ENCODE measurements at places on chromosomes 7 and 10.

DNA sequence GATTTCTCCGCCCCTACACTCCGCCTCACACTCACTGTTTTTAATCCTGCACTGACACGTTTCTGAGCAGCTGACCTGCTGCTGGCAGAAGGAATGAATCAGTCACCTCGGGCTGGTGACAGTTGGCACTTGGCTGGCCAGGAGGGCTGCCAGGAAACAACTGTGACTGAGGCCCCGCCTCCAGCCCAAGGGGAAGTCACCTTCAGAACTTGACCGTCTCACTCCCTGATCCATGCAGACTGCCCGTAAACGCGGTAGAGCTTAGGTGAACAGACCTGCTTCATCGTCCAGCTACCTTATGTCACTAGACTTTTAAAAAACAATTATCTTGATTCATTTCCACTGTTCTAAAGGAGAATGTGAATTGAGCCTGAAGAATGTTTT, 107.5 kb downstream of the DOCK1 start:
- DNase-seq, result no peak

GRCh38 chr10:71496927-71497762, 100.4 kb downstream of the CDH23 start:
- DNase-seq, result no peak

DNA sequence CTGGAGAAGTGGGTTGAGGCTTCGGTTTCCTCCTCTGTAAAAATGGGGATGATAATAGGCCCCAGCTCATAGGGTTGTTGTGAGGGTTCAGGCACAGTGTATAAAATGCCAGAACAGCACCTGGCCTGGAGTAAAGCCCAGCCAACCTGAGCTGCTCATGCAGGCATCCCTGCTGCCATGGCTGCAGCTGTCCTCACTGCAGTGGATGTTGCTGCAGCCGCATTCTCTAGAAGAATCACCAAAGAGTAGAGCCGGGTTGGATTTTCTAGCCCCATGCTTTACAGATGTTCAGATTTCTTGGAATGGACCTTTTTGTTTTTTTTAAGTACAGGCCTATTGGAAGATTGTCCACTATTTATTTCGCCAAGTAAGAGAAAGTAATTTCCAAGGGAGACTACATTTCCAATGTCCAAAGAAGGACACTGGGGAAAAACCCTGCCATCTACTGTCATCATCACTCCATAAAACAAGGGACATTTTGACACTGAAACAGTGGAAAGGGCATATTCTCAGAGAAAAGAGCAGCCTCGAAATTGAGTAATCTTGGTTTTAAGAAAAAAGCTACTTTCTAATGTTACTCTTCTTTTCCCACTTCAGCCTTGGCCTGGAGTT, 147.5 kb upstream of the TCF7L2 start:
- DNase-seq, result no peak

DNA sequence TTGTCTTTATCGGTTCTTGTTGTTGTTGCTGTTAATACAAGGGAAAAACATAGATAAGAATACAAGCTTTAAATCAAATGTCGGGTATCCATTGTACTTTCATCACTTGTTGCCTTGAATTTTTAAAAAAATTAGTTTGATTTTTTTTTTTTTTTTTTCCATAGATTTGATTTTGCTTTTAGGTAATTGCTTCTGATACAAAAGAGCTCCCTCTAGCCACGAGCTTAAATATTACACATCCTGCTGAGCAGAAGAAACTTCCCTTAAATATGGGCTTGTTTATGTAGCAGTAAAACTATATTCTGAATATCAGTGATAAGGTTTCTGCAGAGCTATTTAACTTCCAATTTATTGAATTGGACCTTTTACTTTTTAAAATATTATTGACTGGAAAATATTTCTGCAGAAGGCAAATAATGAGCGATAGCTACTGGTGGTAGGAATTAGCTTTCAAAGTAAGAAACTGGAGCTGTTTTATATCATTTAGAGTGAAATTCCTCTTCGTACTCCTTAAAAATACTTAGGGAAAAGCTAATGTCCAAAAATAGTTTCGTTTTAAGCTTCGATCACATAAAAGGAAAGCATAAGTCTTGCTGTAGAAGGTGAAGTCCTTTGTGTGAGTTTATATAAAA, 216.9 kb downstream of the POLR1F start:
- DNase-seq, result no peak

DNA sequence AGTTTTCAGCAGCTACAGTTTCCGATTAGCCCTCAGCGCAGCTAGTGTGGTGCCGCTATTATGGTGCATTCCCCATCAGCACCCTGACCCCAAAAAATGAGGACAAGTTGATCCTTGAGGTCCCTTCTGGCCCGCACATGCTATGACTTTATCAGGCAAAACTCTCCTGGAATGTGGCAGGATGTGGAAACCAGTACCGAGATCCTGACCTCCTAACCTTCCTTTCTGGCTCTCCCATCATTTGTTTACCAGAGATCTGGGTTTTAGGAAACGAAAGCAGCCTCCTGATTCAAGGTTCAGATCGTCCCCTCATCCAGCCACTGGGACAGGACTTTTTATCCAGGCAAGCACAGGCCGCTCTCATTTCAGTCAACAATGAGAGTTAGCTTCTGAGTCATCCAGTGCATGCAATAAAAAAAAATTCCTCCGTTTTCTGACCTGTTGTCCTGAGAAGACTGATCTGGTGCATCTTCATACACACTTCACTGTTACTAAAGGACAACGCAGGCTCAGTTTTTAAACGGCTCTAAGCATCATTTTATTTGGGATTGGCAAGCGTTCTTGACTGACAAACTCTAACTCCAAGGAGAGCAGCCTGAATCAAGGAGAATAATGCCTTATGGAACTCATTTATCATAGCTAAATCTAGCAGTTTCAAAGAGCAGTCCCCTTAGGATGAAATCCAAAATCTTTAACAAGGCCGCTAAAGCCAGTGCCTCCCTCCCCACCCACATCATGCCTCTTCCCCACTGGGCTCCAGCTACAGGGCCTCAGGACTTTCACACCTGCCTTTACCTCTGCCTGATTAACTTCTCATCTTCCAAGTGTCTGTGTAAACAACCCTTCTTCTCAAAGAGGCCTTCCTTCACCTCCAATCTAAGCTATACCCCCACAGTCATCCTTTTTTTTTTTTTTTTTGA, 17.1 kb downstream of the PDLIM1 start:
- DNase-seq, result no peak

DNA sequence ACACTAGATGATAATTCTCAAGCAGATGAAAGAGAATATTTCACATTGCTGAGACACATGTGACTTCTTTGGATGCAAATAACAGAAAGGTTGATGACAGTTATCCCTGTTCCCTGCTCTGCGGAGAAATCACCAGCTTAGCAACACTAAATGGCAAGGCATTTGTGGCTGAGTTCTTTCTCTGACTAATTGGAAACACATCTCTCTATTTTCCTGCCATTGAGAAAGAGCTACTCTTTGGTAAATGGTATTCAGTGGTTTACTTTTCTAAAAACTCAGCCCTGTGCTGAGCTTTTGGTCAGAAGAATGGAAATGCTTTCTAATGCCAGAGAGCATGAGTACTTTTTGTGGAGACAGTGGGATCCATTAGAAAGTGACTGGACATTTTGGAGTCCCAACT, 771.4 kb downstream of the LRMDA start:
- no peak for DNase-seq

DNA sequence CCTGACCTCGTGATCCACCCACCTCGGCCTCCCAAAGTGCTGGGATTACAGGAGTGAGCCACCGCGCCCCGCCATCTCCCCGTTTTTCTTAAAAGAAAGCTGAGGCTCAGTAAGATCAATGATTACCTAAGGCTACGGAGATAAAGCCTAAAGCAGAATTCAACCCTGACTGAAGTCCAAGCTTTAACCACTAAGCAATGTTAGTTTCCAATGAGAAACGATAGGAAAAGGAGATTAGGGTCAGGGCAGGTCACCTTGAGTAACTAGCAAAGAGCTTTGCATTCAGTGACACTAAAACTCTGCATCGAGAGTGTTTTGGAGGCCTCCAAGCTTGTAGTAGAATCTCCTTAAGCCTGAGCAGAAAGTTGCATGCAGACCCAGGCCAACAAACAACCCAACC, 17.6 kb upstream of the PRXL2A start:
- DNase-seq, result no peak

Measured in CD4-positive, alpha-beta T cell treated with Interleukin-6 for 4 hours (primary cell).